Epithelial cell of esophagus (primary cell): ENCODE measurements at places on chromosomes 5 and 9.

- no peak for DNase-seq
Observed at GRCh38 chr9:135048758-135049444, 38.6 kb upstream of the OLFM1 start.

- no peak for DNase-seq
Observed at GRCh38 chr5:123868267-123868666, 356.3 kb downstream of the CSNK1G3 start.

GRCh38 chr9:68872026-68872501 lies 141.8 kb downstream of the PRKACG start:
- no peak for DNase-seq

GRCh38 chr9:129437626-129438323 lies 183.1 kb downstream of the C9orf50 start:
- DNase-seq: no peak

GRCh38 chr5:95861221-95861863 lies 38.8 kb upstream of the GLRX start:
- DNase-seq: peak; percentile 98

DNA sequence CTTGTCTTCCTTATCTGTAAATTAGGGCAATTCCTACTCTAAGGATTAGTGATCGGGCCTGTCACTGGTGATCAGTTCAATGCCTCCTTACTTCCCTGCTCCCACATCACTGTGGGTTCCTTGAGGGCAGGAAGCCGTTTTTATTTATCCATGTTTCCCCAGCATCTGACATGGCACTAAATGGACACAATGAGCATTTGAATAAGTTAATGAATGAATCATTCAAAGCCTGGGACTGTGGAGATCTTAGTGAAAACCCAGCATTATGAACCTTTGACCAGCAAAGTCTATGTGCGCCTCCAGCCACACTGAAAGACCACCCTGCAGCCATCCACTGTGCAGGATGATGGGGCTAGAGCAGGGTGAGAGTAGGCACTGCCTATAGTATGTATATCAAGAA lies 11.6 kb downstream of the COL15A1 start:
- no peak for DNase-seq

- DNase-seq: peak; percentile 67
Observed at GRCh38 chr5:64939772-64940510, 171.2 kb downstream of the CWC27 start.

- no peak for DNase-seq
Observed at GRCh38 chr5:16461782-16462181, 3.8 kb downstream of the ZNF622 start.

- peak; percentile 64 for DNase-seq
Observed at GRCh38 chr9:35669331-35670145, 4.2 kb upstream of the CA9 start.

GRCh38 chr5:145833631-145834200 lies 1.4 kb downstream of the PRELID2 start:
- no peak for DNase-seq

DNA sequence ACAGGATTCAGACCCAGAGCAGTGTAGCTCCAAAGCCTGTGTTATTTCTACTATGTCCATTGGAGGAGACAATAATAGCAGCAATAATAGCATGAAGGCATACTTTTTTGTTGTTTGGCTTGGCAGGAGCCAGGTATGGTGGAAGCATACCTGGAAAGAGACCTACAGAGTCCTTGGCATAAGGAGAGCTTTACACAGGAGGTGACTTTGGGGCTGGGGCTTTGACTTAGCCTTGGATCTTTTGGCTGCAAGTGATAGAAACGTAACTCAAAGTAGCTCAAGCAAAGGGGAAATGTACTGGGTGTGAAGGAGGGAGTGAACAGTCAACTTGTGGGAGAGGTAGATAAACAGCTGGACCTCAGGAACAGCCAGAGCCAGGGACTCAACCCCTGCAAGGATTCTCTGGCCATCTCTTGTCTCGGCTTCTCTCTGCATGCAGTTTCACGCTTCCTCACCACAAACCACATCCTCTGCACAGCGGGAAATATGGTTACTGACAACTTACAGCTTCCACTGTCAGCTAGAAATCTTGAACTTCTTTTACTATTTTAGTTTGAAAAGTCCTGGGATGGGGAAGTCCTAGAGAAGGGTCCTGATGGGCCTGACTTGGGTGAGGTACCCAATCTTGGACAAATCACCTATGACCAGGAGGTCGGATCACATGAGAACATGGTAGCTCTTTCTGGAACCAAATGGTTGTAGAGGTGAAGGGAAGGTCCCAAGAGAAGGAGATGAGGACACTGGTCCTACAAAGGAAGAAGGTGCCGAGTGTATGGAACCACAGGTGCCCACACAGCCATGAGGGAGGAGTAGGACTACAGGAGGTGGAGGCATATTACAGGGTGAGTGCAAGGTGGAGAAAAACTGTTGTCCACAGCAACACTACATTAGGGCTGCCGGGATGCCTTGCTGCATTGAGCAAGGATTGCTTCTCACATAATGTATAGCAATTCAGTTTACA lies 47.0 kb upstream of the TGFBR1 start:
- peak; percentile 57 for DNase-seq

- peak; percentile 72 for DNase-seq
Observed at GRCh38 chr9:110623462-110624025, 44.0 kb upstream of the SVEP1 start.

GRCh38 chr5:156042726-156043125 lies 284.2 kb upstream of the SGCD start:
- no peak for DNase-seq
